Kidney capillary endothelial cell (primary cell): ENCODE measurements at places on chromosomes 13 and 19.

GRCh38 chr13:38804536-38804935 is 117.7 kb downstream of the FREM2 start:
- no peak for DNase-seq

GRCh38 chr13:109816808-109817203 is 30.4 kb upstream of the IRS2 start:
- DNase-seq, result no peak

- DNase-seq, result no peak
Observed at GRCh38 chr13:29498426-29499040, 97.0 kb downstream of the SLC7A1 start.

- DNase-seq, result no peak
Observed at GRCh38 chr19:39065928-39066327, 18.2 kb upstream of the ACP7 start.

DNA sequence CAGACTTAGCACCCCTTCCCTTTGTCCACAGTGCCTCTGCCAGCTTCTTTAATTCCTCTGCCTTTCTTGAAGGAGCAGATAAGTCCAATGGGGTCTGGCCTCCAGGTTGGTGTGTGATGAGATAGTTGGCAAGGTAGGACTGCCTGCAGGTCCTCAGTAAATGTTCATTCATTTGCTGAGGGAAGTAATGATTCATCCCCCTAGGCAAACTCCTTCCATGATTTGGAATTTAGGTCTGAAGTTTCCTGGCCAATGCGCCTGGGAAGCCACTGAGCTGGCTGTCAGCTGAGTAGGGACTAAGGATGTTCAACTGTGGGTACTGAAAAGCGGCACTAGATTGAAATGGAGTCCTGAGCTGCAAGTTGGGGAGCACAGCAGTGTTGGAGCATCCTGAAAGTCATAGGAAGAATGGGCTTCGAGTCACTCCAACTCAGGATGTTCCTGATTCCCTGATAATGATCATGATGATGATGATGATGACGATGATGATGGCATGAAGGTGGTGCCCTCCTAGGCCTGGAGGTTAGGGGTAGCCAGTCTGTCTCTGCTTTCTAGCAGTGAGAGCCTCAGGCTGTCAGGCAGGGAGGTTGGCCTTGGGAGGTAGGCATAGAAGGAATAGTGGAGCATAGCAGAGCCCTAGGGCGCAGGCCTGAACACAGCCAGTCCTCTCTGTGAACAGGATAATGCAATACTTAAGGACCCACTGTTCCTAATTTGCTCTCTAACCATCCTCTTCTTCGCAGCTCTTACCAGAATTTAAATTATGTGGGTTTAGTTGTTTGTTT is 44.7 kb downstream of the COL4A2 start:
- DNase-seq, result no peak

GRCh38 chr19:39759457-39760184 is 19.0 kb upstream of the LEUTX start:
- DNase-seq, result no peak

DNA sequence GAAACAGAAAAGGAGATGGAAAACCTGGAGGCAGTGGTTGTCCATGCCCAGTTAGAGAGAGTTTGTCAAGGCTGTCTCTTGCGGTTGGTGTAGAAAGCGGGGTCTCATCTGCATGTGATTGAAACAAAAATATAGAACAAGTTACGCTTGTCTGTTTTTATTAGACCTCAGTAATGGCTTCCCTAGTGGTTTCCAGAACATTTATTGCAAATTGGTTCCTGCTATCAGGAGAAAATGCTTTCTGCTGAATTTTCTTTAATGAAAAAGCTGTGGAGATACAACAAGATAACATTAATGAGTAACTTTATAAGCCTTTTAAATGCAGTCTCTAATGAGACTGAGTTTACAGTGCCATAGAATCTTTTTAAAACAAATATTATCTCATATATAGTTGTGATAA is 378.0 kb downstream of the DACH1 start:
- no peak for DNase-seq
